ENCODE measurements at places on chromosomes 1 and 21.

DNA sequence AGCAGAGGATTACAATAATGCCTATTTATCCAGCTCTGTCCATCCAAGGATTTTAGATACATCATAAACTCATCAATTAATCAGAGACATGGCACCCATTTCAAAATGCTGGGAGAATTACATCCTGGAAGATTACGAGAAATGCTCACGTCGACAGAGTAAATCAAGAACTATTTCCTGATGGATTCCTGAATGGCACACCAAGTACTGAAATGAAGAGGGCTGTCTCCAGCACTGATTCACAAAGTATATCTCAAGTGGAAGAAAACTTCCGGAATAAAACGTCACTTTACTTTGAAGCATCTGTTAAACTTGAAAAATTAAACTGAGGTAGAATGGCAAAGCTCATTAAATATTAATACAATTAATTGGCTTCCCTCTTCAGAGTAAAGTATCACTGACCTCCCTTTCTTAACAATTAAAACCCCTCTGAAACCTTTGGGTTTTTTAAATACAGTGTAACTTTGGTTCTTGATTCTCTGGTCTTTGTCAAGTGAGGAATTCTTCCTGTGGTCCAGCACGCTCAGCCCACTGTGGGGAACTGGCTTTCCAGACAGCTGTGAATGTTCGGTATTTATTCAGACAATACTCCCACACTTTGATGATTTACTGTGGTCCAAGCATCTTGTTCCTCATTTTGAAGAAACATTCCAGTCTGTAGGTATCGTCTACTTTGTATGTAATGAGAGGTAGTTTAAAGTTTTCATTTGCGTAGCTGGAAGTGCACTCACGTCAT is 288.0 kb downstream of the NFIA start:
- no peak for DNase-seq

DNA sequence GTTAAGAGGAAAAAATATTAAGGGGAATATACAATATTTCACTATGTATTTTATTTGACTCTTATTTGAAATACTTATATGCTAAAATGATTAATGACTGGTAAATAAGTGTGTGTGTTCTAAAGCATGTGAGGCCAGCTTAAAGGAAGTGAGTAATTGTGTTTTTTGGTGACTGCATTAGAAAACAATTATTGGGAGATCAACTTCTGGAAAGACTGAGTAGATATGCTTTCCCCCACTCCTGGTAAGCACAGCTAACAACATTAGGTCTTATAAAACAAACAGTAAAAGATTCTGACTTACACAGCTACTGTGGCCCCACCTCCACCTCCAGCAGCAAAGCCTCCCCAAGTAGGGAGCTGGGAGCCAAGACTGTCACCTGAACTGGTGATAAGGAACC is 403.0 kb downstream of the SRGAP2C start:
- DNase-seq = no peak

GRCh38 chr1:24022581-24023361 is 42.6 kb upstream of the SRSF10 start:
- no peak for DNase-seq

- no peak for DNase-seq
Observed at GRCh38 chr1:64518692-64519481, 49.0 kb downstream of the CACHD1 start.

- no peak for DNase-seq
Observed at GRCh38 chr1:76388261-76388660, 313.7 kb downstream of the ST6GALNAC3 start.
